CD8-positive, alpha-beta memory T cell (primary cell): ENCODE measurements at places on chromosomes 16 and 17.

GRCh38 chr17:51761105-51761504 is 397.4 kb downstream of the CA10 start:
- no peak for DNase-seq

- DNase-seq, result no peak
Observed at GRCh38 chr17:52110923-52111581, 47.5 kb downstream of the CA10 start.

GRCh38 chr17:79814974-79815835 is 18.3 kb upstream of the CBX8 start:
- no peak for DNase-seq

GRCh38 chr17:62625184-62625869 is 2.1 kb upstream of the MRC2 start:
- DNase-seq, result no peak

GRCh38 chr17:17051791-17052461 is 9.7 kb downstream of the MPRIP start:
- DNase-seq, result no peak

GRCh38 chr17:73068322-73069153 is 23.9 kb downstream of the SLC39A11 start:
- no peak for DNase-seq

GRCh38 chr16:89363621-89364393 is 126.6 kb downstream of the ANKRD11 start:
- peak; percentile 27 for DNase-seq

DNA sequence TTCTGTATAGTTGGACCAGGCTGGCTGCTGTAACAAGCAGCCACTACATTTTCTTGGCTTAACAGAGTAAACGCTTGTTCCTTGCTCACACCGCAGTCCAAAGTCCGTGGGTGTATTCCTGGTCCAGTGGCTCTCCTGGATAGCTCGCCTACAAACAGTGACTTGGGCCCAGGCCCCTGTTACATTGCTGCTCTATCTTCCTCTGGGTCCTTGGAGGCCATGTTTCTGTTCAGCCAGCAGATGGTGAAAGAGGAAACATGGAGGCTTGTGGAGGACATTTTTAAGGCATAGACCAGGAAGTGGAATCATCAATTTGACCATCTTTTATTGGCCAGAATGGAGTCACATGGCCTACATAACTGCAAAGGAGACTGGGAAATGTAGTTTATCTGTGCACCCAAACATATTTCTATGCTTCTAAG is 55.1 kb downstream of the ATP2C2 start:
- DNase-seq, result no peak

GRCh38 chr16:8568231-8568617 is 22.1 kb downstream of the TMEM114 start:
- no peak for DNase-seq

DNA sequence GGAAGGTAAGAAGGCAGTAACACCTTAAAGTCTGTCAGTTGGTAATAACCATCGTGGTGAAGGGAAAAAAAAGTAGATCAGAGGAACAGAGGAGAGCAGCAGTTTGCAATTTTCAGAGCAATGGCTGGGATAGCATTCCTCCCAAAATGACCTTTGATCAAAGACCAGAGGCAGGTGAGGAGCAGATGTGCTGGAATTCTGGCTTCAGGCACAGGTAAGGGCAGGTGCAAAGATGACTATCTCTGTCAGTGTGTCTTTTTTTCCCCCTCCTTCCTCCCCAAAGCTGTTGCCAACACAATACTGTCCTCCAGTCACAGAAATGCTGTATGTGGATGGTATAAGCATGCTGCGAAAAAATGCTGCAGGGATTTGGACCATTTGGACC is 166.7 kb downstream of the XYLT1 start:
- DNase-seq, result no peak

- no peak for DNase-seq
Observed at GRCh38 chr17:41967141-41967920, 736 bp downstream of the CNP start.

GRCh38 chr17:48722915-48723422 is at the start of gene PRAC2:
Gene PRAC2, plus strand, starts transcription at chr17:48723185. Its CDS starts 1,226 bp downstream, at chr17:48724411.
- DNase-seq, result no peak

- DNase-seq, result no peak
Observed at GRCh38 chr17:704111-704864, 10.4 kb downstream of the VPS53 start.

DNA sequence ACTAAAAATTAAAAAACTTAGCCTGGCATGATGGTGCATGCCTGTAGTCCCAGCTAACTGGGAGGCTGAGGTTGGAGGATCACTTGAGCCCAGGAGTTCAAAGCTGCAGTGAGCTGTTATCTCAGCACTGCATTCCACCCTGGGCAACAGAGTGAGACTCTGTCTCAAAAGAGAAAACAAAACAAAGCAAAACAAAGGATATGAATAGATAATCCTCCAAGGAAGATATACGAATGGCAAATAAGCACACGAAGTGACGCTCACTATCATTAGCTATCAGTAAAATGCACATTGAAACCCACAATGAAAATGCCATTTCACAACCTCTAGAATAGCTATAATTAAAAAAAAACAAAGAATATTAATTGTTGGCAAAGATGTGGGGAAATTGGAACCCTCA is 386.2 kb upstream of the CCL2 start:
- no peak for DNase-seq

GRCh38 chr17:9356488-9356911 is 219.1 kb downstream of the STX8 start:
- no peak for DNase-seq
